ENCODE measurements at places on chromosomes 6 and 20. TPM values are rescaled to one million over a fixed set of nuclear protein-coding genes. Genes with fewer than 3 reads are reported as not detected.
A peak's percentile ranks its signal among the peaks of the same experiment; 100 is the strongest.

DNA sequence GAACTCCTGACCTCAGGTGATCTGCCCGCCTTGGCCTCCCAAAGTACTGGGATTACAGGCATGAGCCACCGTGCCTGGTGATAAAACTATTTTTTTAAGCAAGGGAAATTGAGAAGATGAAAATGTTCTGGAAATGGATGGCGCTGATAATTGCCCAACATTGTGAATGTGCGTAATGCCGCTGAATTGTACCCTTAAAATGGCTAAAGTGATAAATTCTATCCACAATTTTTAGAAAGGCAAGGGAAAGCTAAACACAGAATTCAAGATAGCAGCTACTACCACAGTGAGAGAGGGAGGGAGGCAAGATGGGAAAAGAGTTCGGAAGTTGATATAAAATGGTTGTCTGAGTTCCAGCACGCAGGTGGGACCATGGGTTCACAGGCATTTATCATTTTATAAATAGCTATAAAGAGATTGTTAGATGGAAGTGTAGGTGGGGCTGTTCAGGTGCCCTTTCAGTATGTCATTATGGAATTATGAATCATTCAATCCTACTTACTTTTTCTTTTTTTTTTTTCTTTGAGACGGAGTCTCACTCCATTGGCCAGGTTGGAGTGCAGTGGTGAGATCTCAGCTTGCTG, 8.3 kb downstream of the RIPOR3 start:
- H3K4me1 ChIP-seq = no peaks in the 10 kb centered on the region
- H3K27me3 ChIP-seq = no peaks in the 10 kb centered on the region
- no peak for DNase-seq
- H3K4me3 ChIP-seq = no peak overlapping the region

GRCh38 chr6:144284478-144284782, 705 bp upstream of the UTRN start:
- peaks cover 35% of the 10 kb centered on the region for H3K27me3 ChIP-seq
- H3K4me3 ChIP-seq = peak overlapping the region; percentile 84
- DNase-seq = no peak
- H3K36me3 ChIP-seq = no peaks in the 10 kb centered on the region

DNA sequence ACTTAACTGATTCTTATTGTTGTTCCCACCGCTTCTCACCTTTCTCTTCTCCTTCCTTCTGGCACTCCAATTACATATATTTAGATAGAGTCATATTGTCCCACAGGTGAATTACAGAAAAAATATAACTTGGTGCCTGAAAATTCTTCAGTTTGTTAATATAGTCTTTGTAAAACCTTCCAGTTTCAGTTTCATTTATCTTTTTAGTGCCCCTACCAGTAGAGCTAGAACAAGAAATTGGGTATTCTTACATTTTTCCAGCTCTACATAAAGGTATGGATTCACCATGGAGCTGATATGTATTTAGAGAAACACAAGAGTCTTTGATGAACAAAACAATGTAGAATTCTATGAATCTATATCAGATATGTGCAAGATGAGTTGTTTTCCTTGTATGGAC, 10.7 kb downstream of the MANEA start:
- H3K36me3 ChIP-seq = no peaks in the 10 kb centered on the region
- no peaks in the 10 kb centered on the region for H3K4me1 ChIP-seq
- no peak overlapping the region for H3K27ac ChIP-seq

GRCh38 chr6:34877259-34877658, 10.6 kb downstream of the TAF11 start:
- DNase-seq = no peak
- H3K36me3 ChIP-seq = peaks cover 65% of the 10 kb centered on the region
- H3K27me3 ChIP-seq = no peaks in the 10 kb centered on the region
- no peaks in the 10 kb centered on the region for H3K4me1 ChIP-seq
- no peak overlapping the region for H3K4me3 ChIP-seq
- no peak overlapping the region for H3K27ac ChIP-seq

GRCh38 chr6:150230164-150230561, 87.3 kb downstream of the PPP1R14C start:
- H3K4me1 ChIP-seq = no peaks in the 10 kb centered on the region
- DNase-seq = no peak
- H3K27ac ChIP-seq = no peak overlapping the region
- no peaks in the 10 kb centered on the region for H3K27me3 ChIP-seq
- no peak overlapping the region for H3K4me3 ChIP-seq

SIRPA gene
- total RNA-seq = 3.0 TPM

MARCKS gene
- total RNA-seq = 94.5 TPM

NRSN1 gene
- 0.05 TPM for total RNA-seq

Data from thymus (tissue), 14 donors.